Stimulated activated memory B cell treated with anti-CD40 and anti-IgM and Interleukin-4, amounts not matched to agents 10 μg/mL and 1 μg/mL and 100 μg/mL, for 72 hours (primary cell): ENCODE measurements at places on chromosomes 5 and 9.

DNA sequence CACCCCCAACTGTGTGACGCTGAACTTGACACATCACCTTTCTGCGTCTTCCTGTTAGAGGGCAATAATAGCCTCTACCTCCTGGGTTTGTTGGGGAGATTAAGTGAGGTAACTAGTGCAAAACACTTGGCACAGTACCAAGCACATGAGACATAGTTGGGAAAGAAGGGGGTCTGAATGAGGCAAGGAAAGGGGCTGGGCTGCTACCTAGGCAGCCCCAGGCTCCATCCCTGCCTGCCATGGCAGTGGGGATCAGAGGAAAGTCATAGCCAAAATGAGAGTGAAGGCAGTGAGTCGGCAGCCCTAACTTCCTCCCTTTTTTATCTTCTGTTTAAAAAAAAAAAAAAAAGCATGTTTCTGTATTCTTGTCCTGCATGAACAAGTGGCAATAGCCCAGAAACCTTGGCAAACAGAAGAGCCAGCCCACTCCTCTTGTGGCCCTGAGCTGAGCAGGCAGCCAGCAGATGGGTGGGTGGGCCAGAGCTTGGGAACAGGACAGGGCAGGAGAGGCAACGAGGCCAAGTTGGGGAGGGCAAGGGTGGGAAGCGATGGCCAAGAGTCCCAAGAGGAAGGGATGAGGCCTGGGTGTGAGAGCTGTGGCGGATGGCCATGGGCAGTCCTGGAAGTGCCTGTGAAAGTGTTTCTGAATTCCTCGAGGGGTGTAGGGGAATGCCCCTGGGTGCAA, 11.4 kb downstream of the CAMK2A start:
- ATAC-seq: no peak

DNA sequence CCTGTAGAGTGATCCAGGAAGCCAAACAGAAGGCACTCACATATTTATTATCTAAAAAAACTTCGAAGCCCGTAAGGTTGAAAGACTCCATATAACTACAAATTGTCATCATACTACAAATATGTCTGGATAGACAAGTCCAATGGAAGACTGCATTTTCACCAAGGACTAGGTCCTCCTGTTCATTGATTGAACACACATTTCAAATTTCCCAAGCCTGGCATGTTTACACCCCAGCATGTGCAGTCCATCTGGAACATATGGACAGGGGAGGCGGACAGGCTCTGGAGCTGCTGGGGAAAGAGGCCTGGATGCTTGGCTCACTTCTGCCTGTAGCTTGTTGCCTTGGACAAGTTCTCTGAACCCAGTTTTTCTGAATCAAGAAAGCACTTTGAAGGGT, 378.7 kb downstream of the ENC1 start:
- no peak for ATAC-seq

GRCh38 chr5:128036950-128037349, 46.6 kb upstream of the SLC12A2 start:
- no peak for ATAC-seq

DNA sequence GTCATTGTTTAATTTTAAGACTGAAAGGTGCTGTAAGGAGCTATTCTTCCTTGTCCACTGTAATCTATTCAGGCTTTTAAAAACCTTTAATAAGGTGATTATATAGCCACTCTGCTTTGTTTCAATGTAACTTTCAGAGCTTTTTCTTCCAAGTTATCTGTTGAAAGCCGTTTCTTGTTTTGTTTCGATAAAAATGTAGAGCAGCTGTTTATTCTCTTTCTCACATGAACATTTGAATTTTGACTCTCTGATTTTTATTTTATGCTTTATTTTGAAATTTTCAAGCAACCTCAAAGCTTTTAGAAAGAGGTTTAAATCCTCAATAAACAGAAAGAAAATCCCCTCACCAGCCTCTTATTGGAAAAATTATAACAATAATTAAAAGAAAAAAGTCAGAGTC, 47.2 kb downstream of the CPEB4 start:
- no peak for ATAC-seq

- ATAC-seq: peak; percentile 57
Measured at GRCh38 chr9:38371495-38371894, 21.0 kb upstream of the ALDH1B1 start.

DNA sequence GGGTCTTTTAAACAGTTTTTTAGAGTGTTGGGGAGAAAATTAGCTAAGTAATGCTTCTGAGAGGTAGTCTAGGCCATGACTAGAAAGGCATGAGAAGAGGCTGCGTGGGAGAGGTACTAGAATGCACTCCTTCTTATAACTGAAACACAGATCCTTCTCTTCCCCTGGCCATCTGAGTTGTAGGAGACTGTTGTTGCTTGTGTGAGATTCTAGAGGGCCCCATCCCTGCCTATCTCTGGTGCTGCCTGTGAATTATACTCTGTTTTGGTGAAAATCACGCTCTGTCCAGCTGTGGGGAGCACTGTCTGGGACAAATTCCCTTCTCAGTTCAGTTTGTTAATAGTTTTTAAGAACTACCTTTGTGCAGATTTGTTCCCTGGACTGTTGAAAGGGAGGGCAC, 37.5 kb downstream of the MAP1B start:
- ATAC-seq: no peak

- no peak for ATAC-seq
Measured at GRCh38 chr5:147216552-147217154, 18.2 kb upstream of the STK32A start.

GRCh38 chr5:10625700-10626472, 62.0 kb downstream of the ANKRD33B start:
- ATAC-seq: no peak

DNA sequence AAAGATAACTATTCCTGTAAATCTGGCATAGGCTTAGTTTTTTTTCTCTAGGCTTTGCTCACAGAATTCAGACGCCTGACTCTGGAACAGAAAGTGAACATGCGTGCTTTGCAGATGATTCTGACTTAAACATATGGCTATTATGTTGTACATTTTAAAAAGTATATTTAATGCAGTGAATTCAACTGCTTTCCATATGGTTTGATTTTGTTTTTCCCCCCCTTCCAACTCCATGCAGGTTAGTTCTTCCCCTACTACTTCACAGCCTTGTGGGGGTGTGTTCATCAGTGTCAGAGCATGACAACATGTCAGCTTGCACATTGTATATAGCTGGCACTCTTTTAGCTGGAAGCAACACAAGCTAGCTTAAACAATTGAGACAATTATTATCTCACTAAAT, 226.8 kb downstream of the TMEM167A start:
- ATAC-seq: no peak

DNA sequence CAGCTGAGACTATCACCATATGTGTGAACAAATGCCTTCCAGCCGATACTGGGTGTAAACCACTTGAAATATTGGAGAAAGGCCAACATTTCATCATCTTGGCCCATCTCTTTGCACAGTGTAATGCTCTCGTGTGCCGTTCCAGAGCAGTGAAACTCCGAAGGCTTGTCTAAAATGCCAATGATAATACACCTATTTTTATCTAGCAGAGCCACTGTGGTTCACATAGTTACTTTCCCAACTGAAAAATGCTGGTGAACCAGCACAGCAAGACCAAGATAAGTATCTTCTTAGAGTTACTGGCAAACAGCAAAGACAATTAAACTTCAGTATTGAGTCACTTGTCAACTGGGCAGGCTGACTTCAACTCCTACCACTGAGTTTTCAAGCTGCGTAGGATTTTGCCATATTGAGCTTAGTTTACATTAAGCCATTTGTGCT, 379.9 kb upstream of the ACTBL2 start:
- ATAC-seq: no peak

GRCh38 chr5:141121563-141121962, at the start of gene PCDHB4:
PCDHB4 (plus strand) TSS chr5:141121818; CDS start chr5:141121999, 181 bp downstream.
- no peak for ATAC-seq

- no peak for ATAC-seq
Measured at GRCh38 chr9:16387382-16387781, 483.1 kb downstream of the BNC2 start.

DNA sequence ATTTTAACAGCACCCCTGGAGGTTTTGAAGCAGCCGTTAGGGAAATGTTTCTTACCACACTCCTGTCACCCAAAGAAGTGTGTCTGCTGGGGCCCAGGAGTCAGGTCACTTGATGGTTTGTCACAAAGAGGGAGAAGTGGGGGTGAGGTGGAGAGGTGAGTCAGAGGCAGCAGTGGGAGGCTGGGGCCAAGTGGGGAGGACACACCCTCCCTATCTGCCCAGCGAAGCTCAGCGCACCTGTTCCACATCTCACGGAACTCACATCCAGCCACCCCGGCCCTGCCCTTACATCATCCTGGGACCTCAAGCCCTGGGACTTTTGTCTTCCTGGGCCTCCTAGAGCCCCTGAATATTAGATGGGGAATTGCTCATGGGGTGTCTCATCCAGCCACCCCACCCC, 171.1 kb upstream of the SMIM23 start:
- no peak for ATAC-seq

- no peak for ATAC-seq
Measured at GRCh38 chr9:106451223-106451622, 411.7 kb upstream of the ZNF462 start.

DNA sequence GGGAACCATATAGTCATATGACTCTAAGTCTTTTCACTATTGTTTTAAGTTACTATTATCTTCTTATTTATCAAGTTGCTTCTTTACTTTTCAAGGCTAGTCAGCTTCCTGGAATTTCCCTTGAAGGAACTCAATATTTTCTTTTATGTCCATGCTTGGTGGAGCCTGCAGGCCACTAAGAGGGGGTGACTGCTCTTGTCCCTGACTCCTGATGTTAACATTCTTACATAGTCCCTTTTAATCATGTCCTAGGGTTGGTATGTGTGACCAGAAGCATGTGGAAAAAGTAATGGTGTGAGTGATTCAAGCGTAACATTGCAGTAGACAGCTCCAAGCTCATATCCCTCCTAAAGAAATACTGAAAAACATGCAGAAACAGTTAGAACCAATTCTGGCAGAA, 1536.2 kb upstream of the CDH9 start:
- no peak for ATAC-seq

GRCh38 chr9:27537027-27537435, 7.4 kb upstream of the MOB3B start:
- ATAC-seq: no peak
